ENCODE measurements at places on chromosomes 1 and 21.

- DNase-seq = no peak
Observed at GRCh38 chr1:58950897-58951296, 167.1 kb upstream of the JUN start.

DNA sequence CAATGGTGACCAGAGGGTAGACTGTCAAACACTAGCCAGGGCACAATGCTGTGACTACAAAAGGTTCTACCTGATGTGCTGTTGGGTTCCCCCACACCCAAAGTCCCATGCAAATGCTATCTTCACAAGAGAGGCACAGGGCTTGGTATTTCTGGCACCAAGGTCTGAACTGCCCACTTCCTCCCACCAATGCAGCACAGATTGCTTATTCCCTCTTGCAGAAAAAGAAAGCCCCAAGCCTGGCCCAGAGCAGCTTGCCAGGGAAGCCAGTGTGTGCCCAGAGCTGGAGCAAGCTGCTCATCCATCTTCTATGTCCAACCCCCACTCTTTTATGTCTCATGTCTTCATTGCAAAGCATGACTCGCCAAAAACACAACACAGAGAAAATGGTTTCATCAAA lies 149.4 kb upstream of the CAMK1G start:
- DNase-seq = no peak

DNA sequence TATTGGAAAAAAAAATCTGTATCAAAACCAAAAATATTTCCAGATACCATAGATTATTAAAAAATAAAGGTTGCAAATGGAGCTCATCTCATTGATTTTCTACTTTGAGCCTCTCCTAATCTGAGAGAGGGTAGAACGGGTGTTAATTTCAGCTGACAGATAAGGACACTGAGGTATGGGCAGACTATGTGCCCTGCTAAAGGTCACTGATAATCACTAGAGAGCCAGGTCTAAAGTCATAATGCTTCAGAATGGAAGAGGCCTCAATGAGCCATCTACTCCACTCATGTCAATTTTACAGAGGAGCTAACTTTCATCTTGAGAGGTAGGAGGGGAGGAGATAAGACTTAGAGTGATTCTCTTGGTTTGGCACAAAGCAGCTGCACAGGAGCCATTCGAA lies 21.0 kb downstream of the GNG12 start:
- DNase-seq = no peak

GRCh38 chr1:148367596-148367995 lies 115.5 kb downstream of the PPIAL4G start:
- no peak for DNase-seq

- DNase-seq = no peak
Observed at GRCh38 chr1:23592209-23592892, 33.0 kb upstream of the ID3 start.

GRCh38 chr1:172476218-172476811 lies 32.4 kb upstream of the PIGC start:
- DNase-seq = no peak

- DNase-seq = peak; percentile 89
Observed at GRCh38 chr1:235883261-235883927, 16.7 kb upstream of the LYST start.

DNA sequence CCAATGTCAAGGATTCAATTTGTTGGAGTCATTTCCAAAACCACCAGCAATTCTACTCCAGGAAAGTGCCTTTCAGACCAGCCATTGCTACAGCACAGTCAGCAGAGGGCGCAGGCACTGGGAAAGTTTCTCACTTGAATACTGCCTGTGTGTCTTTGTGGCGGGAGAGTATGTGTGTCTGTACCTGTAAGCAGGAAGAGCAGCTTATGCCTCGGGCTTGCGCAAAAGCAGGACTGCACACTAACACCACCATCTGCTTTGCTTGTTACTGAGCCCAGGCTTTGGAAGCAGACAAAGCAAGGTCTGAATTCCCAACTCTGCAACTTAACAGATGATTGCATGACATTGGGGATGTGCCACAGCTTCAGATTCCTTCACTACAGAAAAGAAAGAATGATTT lies 7.0 kb upstream of the CTSE start:
- peak; percentile 27 for DNase-seq

DNA sequence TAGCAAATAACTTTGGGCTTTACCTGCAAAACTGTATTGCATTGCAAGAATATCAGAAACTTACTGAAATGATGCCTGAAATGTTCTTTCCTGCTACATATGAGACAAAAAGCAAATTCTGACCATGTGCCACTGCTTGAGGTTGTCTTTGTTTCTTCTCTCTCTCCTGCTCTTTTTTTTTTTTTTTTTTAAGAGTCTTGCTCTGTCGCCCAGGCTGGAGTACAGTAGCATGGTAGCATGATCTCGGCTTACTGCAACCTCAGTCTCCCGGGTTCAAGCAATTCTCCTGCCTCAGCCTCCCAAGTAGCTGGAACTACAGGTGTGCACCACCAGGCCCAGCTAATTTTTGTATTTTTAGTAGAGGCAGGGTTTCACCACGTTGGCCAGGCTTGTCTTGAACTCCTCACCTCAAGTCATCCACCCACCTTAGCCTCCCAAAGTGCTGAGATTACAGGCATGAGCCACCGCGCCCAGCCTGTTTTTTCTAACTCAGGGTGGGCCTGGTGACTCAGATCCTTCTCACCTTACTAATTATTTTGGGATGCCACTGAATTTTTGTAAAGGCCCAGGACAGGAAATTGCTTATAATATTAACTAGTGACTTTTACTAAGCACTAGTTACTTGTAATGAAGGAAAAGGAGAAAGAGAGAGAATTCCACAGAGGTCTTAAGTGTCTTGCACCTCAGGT lies 35.9 kb downstream of the DNASE2B start:
- DNase-seq = no peak

DNA sequence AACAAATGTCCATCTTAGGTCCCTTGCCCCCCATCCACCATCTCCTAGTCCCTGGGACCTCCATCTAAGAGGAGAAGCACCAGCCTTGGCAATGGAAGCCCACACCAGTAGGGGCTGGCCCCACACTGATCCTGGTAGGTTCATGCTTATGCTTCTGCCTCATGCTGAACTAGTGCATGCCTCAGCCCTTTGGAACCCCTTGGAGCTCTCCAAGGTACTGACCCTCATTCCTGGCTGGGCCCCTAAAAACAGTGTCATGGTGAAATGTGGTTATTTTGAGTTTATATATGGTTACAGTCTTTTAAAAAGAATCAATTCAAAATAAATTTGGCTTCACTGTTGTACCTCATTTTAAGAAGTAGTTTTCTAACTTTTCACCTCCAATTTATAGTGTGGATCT lies 108.3 kb downstream of the HIVEP3 start:
- DNase-seq = peak; percentile 26

DNA sequence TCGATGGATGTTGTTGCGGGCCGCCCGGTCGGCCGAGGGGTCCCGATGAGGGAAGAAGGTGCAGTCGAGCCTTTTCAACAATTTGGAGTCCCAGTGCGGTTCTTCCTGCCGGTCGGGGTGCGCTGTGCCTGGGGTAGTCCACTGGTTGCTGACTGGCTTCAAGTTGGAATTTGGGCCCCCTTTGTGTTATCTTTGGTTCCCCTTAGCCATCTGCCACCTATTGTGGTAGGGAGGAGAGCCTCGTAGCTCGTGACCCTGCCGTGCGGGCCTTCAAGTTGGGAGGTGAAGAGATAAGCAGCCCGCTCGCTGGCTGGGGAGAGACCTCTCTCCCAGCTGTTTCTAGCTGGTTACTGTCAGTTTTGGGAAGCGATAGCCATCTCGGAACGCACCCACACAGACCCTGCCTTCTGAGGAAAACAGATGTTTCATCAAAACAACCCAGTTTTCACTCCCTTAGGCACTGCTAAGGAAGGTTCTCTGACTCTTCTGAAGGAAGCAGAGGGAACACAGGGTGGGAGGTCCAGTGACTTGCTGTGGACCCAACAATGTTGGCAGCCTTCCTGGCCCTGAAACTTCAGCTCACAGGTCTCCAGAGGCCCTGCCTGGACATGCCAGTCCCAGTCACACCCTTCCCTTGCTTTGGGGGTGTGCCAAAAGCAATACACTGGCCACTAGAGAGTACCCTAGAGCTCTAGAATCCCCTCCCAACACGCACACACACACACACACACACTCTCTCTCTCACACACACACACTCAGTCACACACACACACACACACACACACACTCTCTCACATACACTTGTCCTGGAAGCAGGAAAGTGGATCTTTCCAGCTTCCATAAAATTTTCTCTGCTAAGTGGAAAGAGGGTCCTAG lies 1.0 kb downstream of the BTG2 start:
- no peak for DNase-seq

DNA sequence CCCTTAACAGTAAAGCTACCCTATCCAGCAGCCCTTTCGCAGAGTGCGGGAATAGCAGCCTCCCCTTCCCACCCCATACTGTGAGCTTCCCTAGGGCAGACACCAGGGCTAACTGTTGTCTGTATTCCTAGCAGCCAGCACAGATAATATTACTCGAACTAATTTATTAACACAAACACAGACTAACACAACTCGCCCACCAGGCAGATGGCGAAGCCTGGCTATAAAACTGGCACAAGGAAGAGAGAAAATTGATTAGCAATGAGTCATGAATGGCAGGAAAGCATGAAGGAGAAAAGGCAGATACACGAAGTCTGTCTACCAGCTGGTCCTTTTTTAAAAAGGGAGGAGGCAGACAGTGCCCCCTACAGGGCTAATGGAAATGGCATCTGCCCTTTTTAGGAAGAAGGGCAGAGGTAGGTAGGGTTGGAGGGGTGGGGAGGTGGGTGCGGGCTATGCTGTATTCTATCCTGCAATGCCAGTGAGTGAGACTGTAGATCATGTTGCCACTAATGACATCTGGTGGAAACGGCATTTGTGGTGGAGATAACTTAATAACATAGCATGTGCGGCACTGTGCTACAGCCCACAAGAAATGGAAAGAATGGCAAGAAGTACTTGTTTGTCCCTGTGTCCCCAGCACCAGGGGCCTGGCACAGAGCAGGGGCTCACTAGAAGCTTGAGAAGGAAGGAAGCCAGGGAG lies 30.6 kb upstream of the CTPS1 start:
- DNase-seq = peak; percentile 32

DNA sequence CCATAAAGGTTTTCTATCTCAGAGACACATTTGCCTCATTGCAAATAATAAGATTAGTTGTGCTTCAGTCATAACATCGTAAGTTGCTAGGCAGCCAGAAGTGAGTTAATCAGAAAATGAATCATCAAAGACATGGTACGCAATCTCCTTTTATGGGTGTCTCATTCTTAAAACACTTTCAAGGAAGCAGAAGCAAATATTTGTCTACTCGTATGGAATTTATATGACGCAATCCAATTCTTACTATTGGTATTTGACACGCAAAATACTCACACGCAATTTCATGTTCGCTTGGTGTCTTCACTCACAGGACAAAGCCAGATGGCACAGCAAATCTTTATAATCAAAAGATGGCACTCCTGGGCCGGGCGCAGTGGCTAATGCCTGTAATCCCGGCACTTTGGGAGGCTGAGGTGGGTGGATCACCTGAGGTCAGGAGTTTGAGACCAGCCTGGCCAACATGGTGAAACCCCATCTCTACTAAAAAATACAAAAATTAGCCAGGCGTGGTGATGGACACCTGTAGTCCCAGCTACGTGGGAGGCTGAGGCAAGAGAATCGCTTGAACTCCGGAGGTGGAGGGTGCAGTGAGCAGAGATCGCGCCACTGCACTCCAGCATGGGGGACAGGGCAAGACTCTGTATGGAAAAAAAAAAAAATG lies 56.4 kb downstream of the HLCS start:
- peak; percentile 93 for DNase-seq

DNA sequence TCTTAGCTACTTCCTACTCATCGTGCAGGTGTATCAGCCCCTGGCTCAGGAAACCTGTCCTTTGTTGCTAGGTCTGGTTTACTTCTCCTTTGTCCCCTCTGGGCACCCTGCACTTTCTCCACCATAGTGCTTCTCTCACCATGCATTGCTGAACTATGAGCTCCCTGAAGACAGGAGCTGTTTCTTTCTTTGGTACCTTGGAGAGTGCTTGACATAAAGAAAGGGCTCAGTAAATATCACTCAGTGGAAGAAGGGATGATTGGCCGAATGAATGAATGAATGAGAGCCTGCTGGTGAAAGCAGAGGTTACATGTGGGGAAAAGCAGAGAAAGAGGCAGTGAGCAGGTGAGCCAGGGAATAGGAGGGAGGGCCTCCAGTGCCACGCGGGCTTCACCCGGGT lies 9.8 kb upstream of the HMGB4 start:
- DNase-seq = no peak

GRCh38 chr1:241470361-241470760 lies 49.2 kb downstream of the FH start:
- DNase-seq = no peak

DNA sequence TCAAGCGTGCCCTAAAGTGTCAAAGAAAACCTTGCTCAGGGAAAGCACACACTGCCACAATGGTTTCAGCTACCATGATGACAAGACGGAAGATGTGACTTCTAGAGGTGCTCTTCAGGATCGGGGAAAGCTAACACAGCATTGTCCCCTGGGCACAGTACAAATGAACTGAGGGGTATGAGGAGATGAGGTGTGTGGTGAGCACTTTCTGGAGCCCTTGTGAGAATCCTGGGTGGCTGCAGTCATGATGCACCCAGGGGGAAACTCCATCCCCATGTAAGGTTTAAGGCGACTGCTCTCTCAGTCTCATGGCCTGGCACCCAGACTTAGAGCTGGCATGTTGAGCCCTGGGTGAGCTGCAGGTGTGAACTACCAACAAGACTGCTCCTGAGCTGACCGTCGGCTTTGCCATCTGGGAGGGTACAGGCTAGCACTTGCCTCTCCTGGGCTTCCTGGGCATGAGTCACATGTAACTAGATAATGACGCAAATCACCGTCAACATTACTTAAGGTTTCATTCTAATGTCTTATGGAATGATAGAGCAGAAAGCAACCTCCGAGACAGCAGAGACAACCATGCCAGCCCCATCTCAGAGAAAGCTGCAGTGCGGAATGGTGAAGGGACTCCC lies 144.6 kb downstream of the CLIC6 start:
- DNase-seq = peak; percentile 48

GRCh38 chr1:3222042-3222692 lies 153.2 kb downstream of the PRDM16 start:
- no peak for DNase-seq

DNA sequence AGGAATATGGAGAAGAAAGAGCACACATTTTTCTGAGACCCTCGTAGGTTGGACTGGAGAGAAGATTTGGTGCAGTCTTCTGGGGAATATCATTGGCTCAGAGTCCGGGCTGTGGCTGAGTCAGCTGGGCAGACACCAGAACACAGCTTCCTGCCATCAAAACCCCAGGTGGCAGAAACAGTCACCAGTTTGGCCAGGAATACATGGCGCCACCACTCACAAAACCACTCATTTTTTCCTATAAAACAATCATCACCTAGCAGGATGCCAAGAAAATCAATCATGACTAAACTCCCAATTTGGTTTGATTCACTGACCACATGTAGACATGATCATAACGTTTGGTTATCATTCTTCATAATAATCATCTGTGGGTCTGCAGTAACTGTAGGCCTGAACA lies 178.1 kb upstream of the PBX1 start:
- no peak for DNase-seq

GRCh38 chr1:15016526-15016925 lies 137.0 kb upstream of the TMEM51 start:
- DNase-seq = no peak

- no peak for DNase-seq
Observed at GRCh38 chr1:225617479-225617878, 35.4 kb downstream of the ENAH start.

- no peak for DNase-seq
Observed at GRCh38 chr1:91374086-91374485, 30.6 kb downstream of the HFM1 start.

Data from AG04450 (cell line).